ENCODE measurements at places on chromosomes 7 and 10.

- DNase-seq, result peak; percentile 13
These were observed 40.4 kb upstream of the DLX5 start for GRCh38 chr7:97064972-97065587.

- DNase-seq, result no peak
These were observed 655 bp downstream of the LMTK2 start for GRCh38 chr7:98107313-98107721.

- DNase-seq, result no peak
These were observed 19.1 kb upstream of the KLF6 start for GRCh38 chr10:3803927-3804741.

DNA sequence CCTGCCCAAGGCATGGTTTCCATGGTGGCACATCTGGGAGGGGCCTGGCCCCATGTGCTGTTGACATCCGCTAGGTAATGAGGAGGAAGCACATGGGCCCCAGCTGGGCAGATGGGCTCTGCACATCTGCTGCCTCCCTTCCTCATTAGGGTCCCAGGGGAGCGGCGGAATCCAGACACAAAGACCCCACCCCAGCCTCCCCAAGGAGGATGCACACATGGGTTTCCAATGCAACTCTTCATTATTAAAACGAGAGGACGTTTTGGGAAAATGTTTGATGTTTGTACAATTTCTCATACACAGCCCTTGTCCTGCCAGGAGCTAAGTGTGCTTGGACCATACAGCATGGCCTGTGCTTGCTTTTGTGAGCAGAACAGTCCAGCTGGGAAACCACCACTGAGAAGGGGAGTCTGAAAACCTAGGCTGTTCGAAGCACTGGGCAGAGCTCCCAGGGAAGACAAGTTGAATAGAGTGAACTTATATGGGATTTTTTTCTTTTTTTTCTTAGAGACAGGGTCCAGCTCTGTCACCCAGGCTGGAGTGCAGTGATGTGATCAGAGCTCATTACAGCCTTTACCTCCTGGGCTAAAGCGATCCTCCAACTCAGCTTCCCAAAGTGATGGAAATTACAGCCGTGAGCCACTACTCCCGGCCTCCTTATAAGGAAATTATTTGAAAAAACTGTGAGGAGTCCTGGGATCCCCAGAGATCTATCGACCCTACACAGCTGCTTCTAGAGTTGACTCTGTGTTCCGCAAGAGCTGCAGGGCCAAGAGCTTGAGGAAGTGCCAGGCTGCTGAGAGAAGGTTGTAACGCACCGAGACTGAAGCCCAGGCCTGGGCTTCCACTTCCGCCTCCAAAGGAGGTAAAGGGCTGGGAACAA is 23.4 kb downstream of the FAM107B start:
- DNase-seq, result peak; percentile 6

GRCh38 chr10:123449234-123449962 is 216.8 kb upstream of the GPR26 start:
- no peak for DNase-seq

- no peak for DNase-seq
These were observed 335.3 kb downstream of the SUGCT start for GRCh38 chr7:40470091-40470592.

- no peak for DNase-seq
These were observed 3.7 kb downstream of the PON1 start for GRCh38 chr7:95320651-95321050.

GRCh38 chr7:42900842-42901241 is 11.0 kb downstream of the C7orf25 start:
- DNase-seq, result no peak

DNA sequence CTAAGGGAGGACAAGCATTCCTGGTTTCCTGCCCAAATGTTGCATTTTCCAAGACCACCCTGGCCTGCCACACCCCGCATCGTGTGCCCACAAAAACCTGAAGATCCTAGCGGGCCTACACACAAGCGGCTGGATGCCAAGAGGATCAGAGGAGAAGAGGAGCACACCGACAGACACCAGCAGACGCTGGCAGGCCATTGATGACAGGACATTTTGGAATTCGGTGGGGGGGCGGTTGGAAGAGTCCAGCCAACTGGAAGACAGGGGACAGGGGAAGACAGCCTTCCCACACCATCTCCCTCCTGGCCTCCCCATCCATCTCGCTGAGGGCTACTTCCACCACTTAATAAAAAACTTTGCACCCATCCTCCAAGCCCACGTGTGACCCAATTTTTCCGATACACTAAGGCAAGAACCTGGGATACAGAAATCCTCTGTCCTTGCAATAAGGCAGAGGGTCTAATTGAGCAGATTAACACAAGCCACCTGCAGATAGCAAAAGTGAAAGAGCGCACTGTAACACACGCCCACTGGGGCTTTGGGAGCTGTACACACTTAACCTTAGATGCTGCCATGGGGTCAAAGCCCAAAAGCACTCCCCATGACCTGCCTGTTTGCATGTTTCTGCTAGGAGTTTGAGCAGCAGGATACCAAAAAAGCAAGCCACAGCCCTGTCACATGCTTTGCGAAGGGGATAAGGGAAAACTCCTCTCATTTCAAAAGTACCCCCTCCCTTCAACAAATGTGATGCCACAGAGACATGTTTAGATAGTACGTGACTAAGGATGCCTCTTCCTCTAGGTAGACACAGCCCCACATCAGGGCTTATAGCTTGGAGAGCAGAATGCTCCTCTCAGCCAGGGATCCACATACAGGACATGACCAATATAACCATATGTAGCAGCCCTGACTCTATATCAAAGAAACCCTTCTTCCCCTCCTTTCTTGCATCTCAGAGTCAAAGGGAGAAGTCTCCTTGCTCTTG is 13.4 kb upstream of the SMNDC1 start:
- DNase-seq, result no peak

DNA sequence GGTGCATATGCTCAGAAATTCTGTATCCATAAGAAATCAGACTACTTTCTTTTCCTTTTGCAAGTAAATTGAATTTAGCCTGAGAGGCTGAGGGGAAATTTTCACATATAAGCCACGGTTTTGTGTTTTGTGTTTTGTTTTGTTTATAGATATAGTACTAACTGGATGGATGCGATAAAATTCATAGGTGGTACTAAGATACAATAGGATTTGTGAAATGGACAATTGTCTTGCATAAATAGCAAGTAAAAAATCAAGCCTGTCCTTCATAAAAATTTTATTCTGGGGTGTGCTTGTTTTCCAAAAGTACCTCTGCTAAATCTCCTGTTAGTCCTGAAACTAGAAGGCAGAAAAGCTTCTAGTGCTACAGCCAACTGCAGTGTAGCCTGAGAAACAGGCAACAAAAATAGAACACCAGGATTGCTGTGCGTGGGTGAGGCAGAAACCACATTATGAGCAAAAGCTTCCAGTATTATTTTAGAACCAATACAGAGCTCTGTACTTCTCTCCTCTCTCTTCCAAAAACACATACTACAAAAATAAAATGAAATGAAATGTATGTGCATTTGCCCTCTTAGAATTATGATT is 634 bp upstream of the HDAC9 start:
- DNase-seq, result no peak

DNA sequence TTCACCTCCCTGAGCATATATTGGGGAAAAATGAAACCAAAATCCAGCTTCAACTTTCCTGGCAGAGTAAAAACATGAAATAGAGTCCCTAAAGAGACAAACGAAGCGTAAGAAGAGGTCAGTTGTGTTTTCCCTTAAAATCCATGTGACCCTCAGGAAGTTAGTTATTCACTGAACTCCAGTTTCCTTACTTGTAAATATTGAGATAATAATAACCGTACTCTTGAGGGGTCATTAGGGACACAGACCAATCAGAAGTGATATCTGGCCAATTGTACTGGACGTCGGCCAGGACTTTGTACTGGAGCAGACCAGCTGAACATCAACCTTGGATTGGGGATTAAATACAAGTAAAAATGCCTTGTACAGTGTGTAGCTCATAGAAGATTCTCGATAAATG is 167.0 kb downstream of the GATA3 start:
- no peak for DNase-seq

DNA sequence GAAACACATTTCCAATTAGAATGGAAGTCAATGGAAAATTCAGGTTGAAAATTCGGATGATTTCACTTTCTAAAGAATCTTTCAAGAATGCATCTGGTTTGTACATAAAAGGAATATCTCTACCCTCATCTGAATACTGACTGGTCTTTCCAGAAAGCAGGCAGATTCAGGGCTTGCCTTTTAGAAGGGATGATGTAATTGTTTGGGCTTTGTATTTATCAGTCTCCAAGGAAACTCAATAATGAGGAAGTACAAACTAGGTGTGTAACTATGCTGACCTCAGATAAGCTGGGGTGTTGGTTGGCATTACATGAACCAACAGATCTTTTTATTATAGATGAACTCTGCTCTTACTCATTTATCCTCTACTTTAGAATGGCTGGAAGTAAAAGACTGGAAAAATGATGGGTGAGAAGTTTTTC is 24.1 kb downstream of the PDLIM1 start:
- DNase-seq, result no peak

GRCh38 chr10:69769395-69769992 is 32.2 kb upstream of the COL13A1 start:
- peak; percentile 75 for DNase-seq

GRCh38 chr7:73342645-73343044 is 14.7 kb downstream of the FKBP6 start:
- no peak for DNase-seq

DNA sequence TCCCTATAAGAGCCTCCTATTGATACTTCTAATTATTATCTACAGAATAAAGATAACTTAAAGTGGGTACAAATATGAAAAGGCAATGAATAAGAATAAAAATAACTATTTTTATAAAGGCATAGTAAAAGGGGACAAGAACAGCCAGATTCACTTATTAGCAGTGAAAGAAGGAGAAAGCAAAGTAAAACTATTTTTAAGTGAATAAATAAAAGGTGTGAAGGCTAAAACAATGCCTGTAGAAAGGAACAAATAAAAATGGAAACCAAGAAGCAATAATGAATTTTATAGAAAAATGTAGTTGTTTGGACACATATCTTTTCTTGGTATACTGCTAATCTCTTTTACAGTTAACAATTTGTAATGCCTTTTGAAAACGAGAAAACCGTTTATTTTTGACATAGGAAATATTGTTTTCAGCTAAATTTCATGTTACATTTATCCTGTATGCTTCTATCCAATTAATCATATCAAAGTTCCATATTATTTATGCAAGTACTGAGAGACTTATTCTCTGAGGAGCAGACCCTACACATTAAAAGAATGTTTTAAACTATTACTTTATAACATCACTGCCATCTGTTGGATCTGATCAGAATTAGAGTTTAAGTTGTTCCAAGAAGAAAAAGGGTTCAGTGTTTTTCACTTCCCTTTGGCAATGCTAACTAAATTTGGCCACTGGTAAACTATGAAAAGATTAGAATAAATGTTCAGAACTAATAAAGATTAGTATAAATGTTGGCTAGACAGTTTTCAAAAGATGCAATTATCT is 59.1 kb downstream of the ARMC3 start:
- peak; percentile 10 for DNase-seq

- no peak for DNase-seq
These were observed 560.8 kb downstream of the POM121L12 start for GRCh38 chr7:53596230-53596629.
